ENCODE measurements at places on chromosomes 1 and 21. TPM values are rescaled to one million over a fixed set of nuclear protein-coding genes. Genes with fewer than 3 reads are reported as not detected.
A peak's percentile ranks its signal among the peaks of the same experiment; 100 is the strongest.

Gene FCRL1
- total RNA-seq, result 1.5 TPM

DNA sequence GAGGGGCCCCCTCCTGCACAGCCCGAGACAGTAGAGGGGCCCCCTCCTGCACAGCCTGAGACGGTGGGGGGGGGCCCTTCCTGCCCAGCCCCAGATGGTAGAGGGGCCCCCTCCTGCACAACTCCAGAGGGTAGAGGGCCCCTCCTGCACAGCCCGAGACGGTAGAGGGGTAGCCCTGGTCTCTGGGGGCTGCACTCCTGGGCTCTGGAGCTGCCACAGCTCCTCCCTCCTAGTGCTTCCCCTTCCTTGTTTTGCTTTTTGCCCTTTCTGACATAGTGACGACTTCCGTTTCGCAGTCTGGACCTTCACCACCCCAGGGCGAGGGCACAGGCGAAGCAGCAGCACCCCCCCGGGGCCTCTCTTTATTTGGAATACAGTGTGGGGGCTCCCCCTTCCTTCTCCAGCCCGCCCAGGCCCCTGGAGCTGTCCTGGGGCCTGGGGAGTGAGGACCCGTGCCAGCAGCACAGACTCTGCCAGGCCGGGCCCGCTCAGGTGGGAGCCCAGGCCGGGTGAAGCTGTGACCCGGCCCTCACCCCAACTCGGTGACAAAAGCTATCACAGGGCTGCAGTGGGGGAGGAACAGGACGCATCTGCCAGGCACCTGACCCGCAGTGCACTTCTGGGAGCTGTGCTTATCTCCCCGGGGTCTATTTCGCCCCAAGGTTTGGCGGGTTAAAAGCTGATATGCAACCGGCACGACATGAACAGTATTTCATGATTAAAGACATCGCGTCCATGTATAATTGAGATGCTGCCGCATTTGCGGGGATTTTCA is 1.1 kb upstream of the PRXL2B start:
- DNase-seq, result peak; percentile 87

DNA sequence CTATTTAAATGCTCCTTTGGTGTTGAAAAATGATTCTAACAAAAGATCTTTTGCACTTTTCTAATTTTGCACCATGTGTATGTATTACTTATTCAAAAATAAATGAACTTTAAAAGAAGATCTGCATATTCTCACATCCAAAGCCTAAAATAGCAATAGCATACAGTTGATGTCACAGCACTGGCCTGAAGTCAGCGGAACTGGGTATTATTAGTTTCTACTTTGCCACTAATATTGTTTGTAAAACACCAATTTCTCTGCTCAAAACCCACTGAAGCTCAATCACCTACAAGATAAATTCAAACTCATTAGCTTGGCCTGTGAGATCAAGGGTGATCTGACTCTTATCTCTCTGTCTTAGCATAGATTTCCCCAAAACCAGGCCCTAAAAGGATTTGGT is 34.5 kb upstream of the BCAR3 start:
- DNase-seq, result no peak

- DNase-seq, result no peak
Measured at GRCh38 chr21:34623516-34623915, 8.6 kb upstream of the RCAN1 start.

- no peak for DNase-seq
Measured at GRCh38 chr1:116489231-116489697, 81.6 kb downstream of the CD58 start.

Gene CD34
- 8.3 TPM for total RNA-seq

DNA sequence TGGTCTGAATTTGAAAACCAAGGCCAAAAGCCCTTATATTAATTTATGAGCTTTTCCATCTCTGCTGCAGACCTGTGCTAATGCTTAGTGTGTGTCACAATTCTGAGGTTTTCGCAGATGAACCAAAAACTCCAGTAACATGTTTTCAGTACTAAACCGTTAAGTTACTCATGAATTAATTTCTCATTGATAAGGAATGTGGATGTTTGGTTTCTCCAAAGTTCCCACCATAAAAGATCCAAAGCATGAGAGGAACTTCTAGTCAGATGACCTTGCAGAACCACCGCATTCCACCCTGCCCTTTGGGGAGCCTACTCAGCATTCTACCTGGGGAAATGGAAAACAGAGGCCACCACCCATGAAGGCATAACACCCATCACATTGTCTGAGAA is 7.5 kb upstream of the LEPR start:
- DNase-seq, result no peak

DNA sequence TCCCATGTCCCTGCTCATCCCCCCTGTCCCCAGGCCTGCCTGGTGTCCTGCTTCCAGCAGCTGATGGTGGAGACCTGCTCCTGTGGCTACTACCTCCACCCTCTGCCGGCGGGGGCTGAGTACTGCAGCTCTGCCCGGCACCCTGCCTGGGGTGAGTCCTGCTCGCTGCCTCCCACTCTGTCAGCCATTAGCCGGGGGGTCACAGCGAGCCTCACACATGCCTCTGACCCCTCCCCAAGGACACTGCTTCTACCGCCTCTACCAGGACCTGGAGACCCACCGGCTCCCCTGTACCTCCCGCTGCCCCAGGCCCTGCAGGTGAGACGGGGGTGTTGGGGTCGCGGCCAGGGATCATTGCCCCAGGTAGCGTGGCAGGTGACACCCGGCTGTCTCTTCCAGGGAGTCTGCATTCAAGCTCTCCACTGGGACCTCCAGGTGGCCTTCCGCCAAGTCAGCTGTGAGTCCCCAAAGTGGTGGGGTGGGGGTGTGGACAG is 10.0 kb downstream of the SCNN1D start:
- DNase-seq, result peak; percentile 82

GRCh38 chr1:180920702-180921101 is 8.0 kb downstream of the KIAA1614 start:
- DNase-seq, result no peak

GRCh38 chr1:25031966-25032667 is 102.0 kb upstream of the RUNX3 start:
- peak; percentile 55 for DNase-seq

DNA sequence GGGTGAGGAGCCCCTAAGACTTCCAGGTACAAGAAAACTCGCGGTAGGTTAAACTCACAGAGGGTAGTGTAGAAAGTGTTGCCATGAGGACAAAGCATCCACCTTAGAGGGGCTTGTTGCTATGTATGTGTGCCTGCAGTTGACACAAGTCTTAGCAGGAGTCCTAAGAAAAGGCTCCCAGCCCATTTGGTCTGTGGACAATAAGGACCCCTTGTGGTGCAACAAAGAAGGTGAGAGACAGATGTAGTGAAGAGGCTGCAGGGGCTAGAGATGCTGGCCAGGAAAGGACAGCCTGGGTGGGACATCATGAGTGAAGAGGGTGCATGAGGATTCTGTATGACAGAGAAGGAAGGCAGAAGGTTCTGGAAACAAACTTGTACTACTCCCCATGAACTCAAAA is 36.3 kb upstream of the IL10 start:
- no peak for DNase-seq

GRCh38 chr1:178577882-178578281 is 65.0 kb downstream of the TEX35 start:
- no peak for DNase-seq
